ENCODE measurements at places on chromosomes 5 and 9.
A peak's percentile ranks its signal among the peaks of the same experiment; 100 is the strongest.

DNA sequence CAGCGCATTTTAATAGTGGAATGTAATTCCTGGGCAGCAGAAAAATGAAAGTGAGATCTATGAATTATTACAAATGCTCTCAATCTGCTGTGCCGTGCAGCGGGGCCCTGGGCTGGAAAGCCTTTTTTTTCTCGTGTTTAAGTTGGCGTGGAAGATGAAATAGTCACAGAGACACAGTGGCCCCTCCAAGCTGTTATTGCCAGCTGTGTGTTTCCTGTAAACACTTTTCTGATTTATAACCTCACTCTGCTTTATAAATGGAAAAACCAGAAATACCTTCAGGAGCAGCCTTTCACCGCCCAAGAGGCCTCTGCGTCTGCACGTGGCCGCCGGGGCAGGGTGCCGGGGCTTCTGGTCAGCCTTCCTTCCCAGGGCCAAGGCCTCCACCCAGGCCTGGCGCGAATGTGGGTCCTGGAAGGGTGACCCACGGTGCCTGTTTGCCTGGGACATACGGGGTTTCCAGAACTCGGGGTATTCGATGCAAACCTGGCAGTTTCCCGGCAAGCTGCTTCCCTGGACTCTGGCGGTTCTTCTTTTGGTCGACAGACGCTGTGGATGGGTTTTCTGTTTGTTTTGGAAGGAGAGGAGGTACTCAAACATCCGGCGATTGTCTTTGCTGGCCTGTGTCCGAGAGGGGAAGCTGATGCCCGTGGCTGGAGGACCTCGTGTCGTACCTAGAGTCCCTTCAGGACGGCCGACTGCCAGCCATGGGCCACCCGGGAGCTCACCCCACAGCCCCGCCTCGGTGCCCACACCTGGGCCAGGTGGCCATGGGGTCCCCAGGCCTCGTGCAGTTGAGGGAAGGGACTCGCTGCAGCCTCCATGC lies 256.7 kb downstream of the PARP8 start:
- ATAC-seq, result no peak

- ATAC-seq, result no peak
These were observed 18.3 kb upstream of the TERT start for GRCh38 chr5:1312993-1313833.

- ATAC-seq, result peak; percentile 90
These were observed 248.6 kb upstream of the KLF4 start for GRCh38 chr9:107737987-107738743.

- no peak for ATAC-seq
These were observed 214.6 kb downstream of the CDK5RAP2 start for GRCh38 chr9:120365386-120365785.

- no peak for ATAC-seq
These were observed 216.5 kb downstream of the PDZD2 start for GRCh38 chr5:31855134-31856040.

- peak; percentile 40 for ATAC-seq
These were observed 152.2 kb upstream of the SLC12A2 start for GRCh38 chr5:127931396-127931795.

DNA sequence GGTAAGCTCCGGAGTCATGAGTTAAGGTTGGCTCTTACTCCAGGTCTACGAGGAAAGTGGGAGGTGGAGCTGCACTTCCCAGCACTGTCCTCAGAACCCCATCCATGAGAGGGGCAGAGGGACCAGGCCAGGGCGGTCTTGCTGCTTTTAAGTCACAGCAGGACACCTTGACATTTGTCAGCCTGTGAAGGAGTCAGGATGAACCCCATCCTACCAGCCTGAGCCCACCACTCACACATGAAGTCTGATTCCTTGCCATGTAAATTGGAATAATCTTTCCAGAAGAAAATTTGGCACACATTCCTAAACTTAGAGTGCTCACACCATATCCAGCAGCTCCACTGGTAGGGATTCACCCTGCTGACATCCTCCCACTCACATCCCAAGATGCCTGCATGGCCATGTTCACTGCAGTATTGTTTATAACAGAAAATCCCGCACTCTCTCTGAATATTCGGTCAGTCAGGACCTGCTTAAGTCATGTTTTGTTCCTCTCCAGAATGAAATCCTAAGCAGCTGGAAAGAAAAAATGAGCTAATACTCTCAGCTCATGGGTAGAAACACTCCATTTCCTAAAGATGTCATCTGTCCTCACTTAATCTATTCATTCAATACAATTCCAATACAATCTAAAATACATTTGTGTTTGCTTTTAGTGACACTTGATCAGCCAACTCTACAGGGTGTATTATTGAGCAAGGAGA lies 79.3 kb upstream of the COL5A1 start:
- no peak for ATAC-seq

DNA sequence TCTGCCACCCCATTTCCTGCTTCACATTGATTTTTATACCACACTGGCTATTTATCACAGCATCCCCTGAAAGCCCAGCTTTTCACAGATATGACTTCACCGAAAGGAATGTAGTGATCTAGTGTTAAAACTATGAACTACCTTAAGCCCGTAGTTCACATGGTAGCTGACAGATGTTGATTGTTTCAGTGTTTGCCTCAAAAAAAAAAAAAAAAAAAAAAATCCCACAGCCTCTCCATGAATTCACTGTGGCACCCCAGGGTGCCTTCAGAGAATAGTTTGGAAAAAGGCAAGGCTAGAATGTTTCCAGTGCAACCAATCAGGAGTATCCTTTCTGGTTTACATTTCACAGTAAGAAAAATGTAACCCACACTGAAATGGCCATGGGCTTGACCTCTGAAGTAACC lies 37.1 kb downstream of the GLIS3 start:
- ATAC-seq, result peak; percentile 87

- ATAC-seq, result peak; percentile 8
These were observed 1577.6 kb downstream of the EFNA5 start for GRCh38 chr5:106093134-106093533.

Measured in SK-N-SH treated with all-trans-retinoic acid at 6 μM for 48 hours (cell line).